CD4-positive, alpha-beta T cell treated with Interleukin-4 for 4 hours (primary cell): ENCODE measurements at places on chromosomes 1 and 21.

DNA sequence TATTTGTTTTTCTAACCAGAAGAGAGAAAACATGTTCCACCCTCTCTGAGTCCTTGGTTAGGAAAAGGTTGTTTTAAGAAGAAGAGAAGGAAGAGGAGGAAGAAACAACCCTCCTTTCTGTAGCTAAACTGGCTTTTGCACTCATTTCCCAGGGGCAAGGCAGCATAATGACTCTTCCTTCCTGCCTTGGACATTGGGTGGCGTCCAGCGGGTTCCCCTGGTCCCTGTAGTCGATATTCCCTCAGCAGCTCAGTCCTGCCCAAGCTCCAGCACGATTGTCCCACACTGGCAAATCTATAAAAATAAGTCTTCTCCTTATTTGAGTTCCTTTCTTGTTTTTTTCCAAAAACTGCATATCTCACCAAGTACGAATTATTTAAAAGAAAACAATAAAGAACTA is 81.2 kb downstream of the TEX35 start:
- DNase-seq, result no peak

GRCh38 chr21:28818663-28819278 is 173.9 kb downstream of the LTN1 start:
- no peak for DNase-seq

DNA sequence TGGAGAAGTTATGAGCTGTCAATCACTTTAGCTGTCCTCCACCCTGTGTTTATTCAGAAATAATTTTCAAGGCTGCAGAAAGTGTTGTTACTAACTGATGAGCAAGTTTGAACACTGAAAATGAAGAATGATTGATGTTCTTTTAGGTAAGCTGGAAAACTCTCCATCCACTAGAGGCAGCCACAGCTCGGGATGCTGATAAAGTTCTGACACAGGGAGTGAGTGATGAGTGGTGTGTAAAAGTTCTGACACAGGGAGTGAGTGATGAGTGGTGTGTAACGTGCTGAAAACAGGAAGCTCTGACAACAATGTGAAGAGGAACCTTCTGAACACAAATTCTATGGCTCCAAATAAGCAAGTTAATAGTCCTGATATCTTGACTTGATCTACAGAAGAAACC is 197.5 kb upstream of the PTBP2 start:
- DNase-seq, result no peak

- peak; percentile 66 for DNase-seq
Observed at GRCh38 chr1:46477153-46477929, 12.3 kb upstream of the DMBX1 start.

- DNase-seq, result no peak
Observed at GRCh38 chr1:176617881-176618280, 154.9 kb downstream of the PAPPA2 start.

DNA sequence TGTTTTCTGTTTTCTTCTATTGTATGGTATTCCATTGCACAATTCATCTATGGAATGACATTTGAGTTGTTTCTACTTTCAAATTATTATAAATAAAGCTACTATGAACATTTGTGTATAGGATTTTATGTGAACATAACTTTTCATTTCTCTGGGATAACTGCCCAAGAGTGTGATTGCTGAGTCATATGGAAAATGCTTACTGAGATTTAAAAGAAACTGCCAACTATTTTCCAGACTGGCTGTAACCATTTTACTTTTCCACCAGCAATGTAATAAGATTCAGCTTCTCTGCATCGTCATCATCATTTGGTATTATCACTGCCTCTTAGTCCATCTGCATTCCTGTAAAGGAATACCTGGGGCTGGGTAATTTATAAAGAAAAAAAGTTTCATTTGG is 779.6 kb upstream of the PRMT6 start:
- DNase-seq, result no peak

- DNase-seq, result no peak
Observed at GRCh38 chr1:165883056-165883455, 55.6 kb downstream of the UCK2 start.

- DNase-seq, result no peak
Observed at GRCh38 chr1:54872036-54872331, 15.0 kb downstream of the DHCR24 start.

GRCh38 chr1:15885269-15885668 is 37.8 kb downstream of the SPEN start:
- no peak for DNase-seq

GRCh38 chr1:198253668-198254067 is 96.9 kb downstream of the NEK7 start:
- DNase-seq, result peak; percentile 32

DNA sequence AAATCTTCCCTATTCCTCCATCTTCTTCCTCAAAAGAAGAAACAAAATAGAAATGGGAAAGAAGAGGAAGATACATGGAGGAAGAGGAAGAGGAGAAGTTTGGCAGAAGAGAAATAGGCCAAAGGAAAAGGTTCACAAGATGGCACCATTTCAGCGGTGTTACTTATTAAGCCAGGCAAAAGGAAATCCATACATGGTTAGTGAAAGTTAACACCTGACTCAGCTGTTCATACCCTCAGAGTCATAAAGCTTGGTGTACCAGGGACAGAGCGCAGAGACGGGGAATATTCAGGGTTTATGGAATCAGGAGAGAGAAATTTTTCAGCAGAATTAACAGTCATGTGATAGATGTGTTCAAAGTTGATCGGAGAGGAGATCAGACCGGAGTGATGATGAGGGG is 70.6 kb downstream of the COQ8A start:
- no peak for DNase-seq

- DNase-seq, result peak; percentile 73
Observed at GRCh38 chr1:28877132-28877781, 37.1 kb upstream of the EPB41 start.

DNA sequence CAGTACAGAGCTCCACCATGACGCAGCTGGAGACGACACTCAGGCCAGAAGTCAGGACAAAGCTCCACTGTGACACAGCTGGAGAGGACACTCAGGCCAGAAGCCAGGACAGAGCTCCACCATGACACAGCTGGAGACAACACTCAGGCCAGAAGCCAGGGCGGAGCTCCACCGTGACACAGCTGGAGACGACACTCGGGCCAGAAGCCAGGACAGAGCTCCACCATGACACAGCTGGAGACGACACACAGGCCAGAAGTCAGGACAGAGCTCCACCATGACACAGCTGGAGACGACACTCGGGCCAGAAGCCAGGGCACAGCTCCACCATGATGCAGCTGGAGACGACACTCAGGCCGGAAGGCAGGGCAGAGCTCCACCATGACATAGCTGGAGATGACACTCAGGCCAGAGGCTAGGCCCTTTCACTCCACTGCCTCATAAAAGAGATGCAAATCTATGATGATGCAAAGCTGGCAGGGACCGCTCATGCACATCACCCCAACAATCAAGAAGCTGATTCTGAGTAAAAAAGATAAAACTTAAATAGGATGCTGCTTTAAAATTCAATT is 13.6 kb upstream of the OR2B11 start:
- no peak for DNase-seq

DNA sequence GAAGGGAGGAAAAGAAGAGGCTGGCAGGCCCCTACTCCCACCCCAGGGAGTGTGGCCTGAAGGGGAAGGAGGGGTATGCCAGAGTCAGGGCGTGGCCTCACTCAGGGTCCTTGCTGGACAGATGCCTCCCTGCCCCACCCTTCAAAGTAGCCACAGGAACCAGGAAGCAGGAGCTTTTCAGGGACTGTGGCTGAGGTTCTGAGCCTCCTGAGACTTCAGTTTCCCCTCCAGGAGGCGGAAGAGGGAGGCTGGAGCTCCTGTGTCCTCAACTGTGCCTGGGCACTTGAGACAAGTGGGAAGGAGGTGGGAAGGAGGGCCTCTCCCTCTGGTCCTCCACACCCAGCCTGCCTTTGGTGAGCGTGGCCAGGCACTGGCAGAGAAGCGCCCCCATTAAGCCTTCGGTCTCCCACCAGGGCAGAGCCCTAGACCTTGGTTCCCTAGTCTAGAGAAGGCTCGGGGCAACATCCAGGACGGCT is 5.3 kb downstream of the CELSR2 start:
- no peak for DNase-seq

DNA sequence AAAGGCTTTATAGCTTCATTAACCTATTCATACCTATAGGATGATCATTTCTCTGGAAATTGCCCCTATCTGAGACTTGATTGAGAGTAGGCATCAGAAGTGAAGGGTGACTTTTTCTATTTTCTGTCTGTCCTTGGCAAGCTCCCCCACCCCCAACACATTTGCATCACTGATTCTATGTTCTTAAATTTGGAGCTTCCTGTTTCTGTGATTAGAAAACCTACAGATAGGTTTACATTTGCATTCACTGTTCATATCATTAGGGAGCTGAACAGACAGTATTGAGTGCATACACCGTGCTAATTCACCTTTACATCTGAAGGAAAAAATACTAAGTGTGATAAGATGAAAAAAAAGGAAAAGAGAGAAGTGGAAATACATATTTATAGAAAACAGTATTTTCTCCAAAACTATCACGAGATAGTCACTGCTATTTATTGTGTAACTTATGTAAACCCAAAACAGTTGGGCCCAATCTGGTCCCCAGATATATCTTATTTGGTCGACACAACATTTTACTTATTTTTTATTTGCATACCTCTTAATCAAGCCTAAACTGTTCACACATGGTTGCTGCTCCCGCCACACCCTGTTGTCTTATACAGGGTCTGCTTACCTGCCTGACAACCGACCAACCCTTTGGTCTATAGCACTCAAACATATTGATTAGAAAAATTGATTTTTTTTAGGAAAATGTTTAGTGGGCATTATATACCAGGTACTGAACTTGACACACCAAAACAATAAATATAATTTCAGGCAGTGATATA is 218.8 kb downstream of the NTNG1 start:
- no peak for DNase-seq
